ENCODE measurements at places on chromosomes 11 and 22. TPM values are rescaled to one million over a fixed set of nuclear protein-coding genes. Genes with fewer than 3 reads are reported as not detected.

DNA sequence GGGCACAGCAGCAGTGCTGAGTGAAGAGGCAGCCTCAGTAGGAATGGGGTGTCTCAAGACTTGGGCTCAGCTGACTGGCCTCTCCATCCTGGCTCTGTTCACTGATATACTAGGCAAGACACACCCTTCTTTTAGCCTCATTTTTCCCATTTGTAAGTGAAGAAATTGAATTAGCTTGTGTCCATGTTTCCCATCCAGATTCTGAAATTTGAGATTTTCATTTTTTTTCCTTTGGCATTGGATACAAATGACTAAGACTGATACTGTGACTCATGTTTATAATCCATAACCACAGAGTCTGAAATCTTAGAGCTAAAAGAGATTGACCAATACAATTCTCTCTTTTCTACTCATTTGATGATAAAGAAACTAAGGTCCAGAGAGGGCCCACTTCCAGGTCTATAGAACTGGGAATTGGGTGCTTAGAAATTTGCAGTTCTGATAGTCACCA lies 110.9 kb downstream of the KCNC1 start:
- no peak for DNase-seq

The CRYBB3 gene
- not detected for total RNA-seq

The LARGE1 gene
- 7.0 TPM for total RNA-seq

DNA sequence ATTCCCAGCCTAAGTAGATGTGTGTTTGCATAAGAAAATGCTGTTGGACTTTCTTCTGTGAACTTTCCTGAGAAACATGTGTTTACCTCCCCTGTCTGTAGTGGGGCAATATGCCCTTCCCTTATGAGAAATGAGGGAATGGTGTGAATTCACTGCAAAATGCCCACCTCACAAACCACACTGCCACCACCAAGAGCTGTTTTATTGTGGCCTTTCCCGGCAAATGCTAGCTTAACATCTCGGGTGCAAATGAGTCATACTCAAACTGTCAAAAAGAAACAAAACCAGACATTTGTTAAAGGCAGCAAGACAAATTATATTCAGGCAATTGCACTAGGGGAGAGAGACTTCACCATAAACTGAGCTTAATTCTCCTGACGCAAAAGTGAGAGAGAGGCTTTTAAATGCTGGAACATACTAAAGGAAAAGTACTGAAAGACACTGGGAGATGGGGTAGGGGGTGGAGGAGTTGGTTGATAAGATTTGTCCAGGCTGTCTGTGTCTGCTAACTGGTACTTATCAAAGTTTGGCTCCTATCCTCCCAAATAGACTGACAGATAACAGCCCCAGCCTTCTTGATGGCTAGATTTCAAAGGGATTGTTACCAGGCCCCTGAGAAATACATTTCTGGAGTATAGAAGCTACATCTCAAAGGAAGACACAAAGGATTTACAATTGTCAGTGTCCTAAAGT lies 70.9 kb upstream of the OR5AK2 start:
- DNase-seq, result no peak

The SLC25A1 gene
- total RNA-seq, result 18.4 TPM

GRCh38 chr22:28907311-28908008 lies 24.1 kb downstream of the ZNRF3 start:
- DNase-seq, result no peak

The OR5AS1 gene
- not detected for total RNA-seq

The SMIM35 gene
- 0.30 TPM for total RNA-seq

DNA sequence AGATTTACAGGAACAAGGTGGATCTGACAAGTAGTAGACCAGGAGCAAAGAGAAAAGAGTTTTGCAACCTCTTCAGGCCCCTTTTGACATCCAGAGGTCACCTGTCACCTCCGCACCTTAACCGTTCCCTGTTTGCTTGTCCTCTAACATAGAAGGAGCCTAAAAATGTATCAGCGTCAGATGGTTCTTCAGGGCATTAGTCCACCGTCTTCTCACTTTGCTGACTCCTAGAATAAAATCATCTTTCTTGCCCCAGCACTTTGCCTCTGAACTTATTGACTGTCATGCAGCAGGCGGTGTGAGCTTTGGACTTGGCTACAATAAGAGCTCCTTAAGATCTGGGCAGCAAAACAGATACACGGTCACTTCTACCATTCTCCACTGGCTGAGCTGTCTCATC lies 339.7 kb upstream of the B3GAT1 start:
- no peak for DNase-seq

DNA sequence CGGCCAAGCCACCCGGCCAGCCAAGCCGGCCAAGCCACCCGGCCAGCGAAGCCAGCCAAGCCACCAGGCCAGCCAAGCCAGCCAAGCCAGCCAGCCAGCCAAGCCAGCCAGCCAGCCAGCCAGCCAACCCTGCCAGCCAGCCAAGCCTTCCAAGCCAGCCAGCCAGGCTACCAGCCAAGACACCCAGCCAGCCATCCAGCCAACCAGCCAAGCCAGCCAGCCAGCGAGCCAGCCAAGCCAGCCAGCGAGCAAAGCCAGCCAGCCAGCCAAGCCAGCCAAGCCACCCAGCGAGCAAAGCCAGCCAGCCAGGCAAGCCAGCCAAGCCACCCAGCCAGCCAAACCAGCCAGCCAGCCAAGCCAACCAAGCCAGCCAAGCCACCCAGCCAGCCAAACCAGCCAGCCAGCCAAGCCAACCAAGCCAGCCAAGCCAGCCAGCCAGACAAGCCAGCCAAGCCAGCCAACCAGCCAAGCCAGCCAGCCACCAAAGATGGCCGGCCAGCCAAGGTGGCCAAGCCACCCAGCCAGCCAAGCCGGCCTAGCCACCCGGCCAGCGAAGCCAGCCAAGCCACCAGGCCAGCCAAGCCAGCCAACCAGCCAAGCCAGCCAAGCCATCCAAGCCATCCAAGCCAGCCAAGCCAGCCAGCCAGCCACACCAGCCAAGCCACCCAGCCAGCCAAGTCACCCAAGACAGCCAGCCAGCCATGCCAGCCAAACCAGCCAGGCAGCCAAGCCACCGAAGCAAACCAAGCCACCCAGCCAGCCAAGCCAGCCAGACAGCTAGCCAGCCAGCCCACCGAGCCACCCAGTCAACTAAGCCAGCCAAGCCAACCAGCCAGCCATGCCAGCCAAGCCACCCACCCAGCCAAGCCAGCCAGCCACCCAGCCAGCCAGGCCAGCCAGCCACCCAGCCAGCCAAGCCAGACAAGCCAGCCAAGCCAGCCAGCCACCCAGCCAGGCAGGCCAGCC lies 28.8 kb downstream of the CCT8L2 start:
- DNase-seq, result no peak

DNA sequence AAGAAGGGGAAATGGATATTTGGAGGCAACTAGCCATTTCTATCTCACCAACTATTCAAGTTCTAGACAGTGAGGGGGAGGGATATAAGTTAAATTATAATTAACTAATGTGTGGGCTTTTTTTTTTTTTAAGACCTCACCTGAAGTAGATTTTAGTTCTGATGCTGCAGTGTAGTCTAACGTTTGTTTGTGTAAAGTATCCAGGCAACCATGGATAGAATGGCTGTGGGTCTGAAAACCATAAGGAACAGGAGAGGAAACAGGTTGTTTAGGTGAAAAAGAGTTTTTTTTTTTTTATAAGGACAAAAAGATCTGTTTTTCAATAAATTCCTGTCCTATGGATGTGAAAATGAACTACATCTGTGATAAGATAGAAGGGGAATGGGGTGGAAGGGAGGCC lies 262.4 kb upstream of the PLET1 start:
- DNase-seq, result no peak

The HTR3A gene
- not detected for total RNA-seq

The DUSP8 gene
- 90.1 TPM for total RNA-seq

- no peak for DNase-seq
Observed at GRCh38 chr11:106990331-106990730, 27.9 kb downstream of the GUCY1A2 start.

- DNase-seq, result no peak
Observed at GRCh38 chr11:20159466-20160381, 551 bp downstream of the DBX1 start.

The HMOX1 gene
- 1.1 TPM for total RNA-seq

DNA sequence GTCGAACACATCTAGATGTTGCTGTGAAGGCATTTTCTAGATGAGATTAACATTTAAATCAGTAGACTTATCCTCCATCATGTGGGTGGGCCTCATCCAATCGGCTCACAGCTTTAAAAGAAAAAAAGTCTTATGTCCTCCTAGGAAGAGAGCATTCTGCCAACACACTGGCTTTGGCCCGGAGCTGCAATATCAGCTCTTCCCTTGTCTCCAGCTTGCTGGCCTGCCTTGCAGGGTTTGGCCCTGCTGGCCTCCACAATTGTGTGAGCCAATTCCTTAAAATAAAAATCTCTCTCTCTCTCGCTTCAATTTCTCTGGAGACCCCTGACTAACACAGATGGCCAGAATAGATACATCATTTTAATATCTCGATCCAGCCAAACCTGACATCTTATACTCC lies 13.1 kb upstream of the ABCC8 start:
- no peak for DNase-seq

The C11orf86 gene
- not detected for total RNA-seq

DNA sequence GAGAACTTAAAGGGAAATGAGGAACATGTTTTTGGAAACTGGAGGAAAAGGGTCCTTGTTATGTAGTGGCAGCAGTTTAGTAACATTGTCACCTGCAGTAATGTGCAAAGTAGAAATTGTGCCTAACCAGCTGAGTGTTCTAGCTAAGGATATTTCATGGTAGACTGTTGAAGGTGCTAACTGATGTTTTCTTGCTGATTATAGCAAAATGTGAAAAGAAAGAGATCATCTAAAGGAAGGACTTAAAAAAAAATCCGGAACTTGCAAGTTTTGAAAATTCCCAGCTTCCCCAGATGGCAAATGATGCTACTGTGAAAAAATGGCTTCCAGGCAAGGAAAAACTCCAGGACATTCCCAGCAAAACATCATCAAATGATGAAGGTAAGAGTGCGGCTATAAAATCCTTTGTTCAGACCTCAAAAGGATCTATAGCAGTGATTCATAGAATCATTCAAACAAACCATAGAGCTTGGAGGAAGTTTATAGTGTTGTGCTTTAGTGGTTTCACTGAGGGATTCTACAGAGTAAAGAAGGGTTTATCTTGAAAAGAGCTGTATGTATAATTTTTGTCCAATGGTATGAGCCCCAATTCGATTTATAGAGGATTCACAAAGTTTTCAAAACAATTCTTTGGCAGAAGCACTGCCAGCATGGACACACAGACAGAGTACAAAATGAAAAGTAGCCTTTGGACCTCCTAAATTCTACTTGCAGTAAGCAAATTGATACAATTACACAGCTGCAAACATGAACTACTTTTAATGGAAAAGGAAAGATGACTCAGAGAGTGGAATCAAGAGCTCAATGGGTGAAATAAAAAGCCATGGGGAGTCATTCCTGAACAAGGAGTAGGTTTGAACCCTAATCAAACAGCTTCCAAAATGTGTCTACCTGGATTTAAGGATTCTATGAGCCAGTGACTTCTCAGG lies 4.3 kb upstream of the TRIM44 start:
- DNase-seq, result no peak

DNA sequence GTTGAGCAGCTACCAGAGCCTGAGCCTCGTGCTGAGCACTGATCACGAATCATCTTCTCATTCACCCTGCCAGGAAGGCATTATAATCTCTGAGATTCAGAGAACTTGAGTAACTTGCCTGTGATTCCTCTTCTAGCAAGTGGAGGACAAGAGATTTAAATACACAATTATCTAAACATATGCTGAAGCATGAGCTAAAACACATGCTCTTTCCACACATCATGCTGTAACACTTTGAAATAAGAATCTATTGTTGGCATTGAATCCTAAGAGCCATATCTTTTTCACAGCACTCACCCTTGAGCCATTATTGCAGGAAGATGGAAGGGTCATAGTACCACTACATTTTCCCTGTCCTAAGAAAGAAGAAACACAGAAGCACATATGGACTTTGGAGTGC lies 722.5 kb upstream of the API5 start:
- DNase-seq, result no peak

DNA sequence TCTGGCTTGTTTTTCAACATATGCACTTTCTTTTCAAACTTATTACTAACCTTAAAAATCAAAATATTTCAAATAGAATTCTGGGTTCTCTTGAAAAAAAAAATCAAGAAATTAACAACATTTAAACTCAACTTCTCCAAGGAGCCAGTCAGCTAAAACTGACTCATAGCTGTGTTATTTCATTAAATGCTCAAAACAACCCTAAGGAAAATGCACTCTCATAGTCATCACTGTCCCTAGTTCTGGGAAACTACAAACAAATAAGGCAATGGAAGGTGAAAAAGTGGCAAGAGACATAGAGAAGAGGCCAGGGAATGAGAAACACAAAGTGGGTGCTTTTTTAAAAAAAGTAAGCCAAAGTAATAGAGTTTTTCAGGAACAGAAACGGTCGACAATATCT lies 4.1 kb upstream of the ARHGAP20 start:
- DNase-seq, result no peak

DNA sequence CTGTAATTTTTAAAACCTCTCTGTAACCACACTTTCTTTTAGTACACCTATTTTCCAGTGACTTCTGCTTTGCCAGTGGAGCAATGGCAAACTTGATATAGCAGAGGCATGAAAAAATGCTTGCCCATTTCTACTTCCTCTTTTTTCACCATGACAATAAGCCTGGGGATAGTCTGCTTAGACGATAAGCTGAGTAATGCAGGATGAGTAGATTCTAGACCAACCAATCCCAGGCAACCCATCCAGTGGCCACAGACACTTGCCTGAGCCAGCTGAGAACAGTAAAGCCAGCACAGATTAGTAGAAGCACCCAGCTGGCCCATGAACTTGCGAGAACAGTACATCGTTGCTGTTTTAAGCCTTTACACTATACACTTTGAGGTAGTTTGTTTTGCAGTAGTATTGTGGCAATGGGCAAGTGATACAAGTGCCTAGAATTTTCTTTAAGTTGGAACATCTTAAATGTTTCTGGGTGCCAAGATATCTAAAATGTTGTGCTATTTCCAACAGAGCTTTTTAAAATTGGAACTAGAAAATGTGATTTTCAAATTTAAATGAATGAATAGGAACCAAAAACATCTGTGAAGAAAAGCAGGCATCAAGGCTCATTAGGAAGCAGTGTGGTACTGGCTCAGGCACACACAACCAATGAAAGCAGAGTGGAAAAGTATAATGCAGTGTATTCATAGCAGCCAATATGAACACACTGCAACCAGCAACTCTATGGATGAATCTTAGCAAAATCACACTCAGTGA lies 37.7 kb downstream of the DDI1 start:
- DNase-seq, result no peak

DNA sequence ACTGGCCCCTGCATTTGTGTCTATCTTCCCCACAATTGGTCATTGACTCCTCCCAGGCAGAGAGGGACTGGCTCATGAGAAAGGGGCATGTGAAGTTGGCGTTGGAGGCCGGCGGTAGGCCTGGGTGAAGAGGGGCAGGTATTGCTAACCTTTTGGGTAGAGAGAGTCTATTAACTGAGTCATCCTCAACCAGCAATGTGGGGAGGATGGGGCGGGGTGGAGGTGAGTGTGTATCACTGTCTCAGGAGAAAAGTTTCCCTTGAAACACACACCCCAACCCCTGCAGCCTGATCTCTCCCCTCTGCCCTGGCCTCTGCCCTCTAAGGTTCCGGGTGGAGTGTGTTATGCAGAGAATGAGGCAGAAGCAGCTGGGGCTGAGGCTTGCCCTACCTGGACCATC lies 60.1 kb upstream of the PHF21B start:
- no peak for DNase-seq

GRCh38 chr11:61754534-61755482 lies 2.4 kb downstream of the MYRF start:
- DNase-seq, result no peak

The OLFML1 gene
- total RNA-seq, result not detected

All from T-helper 17 cell (primary cell).